Activated gamma-delta T cell treated with Interleukin-2 at 50 U/mL for 16 hours (primary cell): ENCODE measurements at places on chromosomes 2 and 18.

GRCh38 chr2:16908656-16909055 lies 243.0 kb upstream of the CYRIA start:
- no peak for DNase-seq

GRCh38 chr2:239990966-239991365 lies 34.2 kb downstream of the NDUFA10 start:
- DNase-seq, result no peak

GRCh38 chr2:218445602-218446001 lies 26.7 kb downstream of the VIL1 start:
- DNase-seq, result no peak

GRCh38 chr2:100645695-100646429 lies 83.1 kb downstream of the PDCL3 start:
- no peak for DNase-seq

GRCh38 chr2:213107728-213108127 lies 43.7 kb downstream of the IKZF2 start:
- DNase-seq, result no peak

- DNase-seq, result no peak
Measured at GRCh38 chr2:41937464-41937906, 110.3 kb upstream of the PKDCC start.

- DNase-seq, result no peak
Measured at GRCh38 chr2:7084601-7085000, 167.4 kb downstream of the RNF144A start.

- no peak for DNase-seq
Measured at GRCh38 chr2:152120430-152120829, 21.6 kb upstream of the CACNB4 start.

DNA sequence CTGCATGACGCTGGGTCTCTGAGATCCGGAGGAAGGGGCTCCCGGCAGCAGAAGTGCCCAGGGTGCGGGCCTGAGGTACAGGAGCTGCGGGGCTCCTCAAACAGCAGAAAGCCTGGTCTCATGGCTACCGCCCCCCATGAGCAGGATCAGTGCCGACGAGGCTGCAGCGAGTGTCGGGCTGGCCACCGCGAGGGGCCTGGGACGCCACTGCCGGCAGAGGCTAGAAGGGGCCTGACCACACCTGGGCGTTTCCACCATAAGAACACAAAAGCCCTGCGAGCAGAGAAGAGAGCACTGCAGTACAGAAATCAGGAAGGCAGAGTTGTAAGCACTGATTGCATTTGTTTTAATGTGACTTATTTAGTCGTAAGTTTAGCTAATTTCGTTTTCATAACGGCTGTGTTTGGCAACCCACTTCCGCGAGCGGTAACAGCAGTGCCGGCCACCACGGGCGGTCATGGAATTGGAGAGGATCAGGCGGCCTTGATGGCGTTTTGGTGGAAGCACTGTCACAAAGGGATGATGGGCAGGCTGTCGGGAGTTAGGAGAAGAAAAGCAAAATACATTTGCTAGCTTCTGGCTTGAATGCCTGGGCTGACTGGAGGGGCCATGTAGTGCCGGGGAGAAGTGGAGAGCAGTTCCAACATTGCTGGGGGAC lies 117.4 kb downstream of the HDAC4 start:
- no peak for DNase-seq

GRCh38 chr2:120429586-120430500 lies 83.9 kb downstream of the INHBB start:
- DNase-seq, result no peak

DNA sequence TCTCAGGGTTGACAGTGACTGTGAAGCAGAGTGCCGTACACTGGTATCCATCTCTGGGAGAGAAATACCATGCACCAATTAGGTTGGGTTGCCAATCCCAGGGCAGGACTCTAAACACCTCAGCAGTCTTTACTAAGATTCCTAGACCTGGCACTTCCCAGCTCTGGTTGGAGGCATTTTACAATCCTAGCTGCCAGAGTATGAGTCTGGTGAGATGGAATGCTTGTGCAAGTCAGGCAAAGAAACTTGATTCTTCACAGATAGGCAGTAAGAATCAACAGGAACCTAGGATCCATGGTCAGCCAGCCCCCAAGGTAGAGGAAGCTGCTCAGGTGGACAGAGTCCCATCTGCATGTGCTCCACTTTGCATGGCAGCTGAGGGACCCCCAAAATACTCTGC lies 6.0 kb upstream of the UGT1A5 start:
- DNase-seq, result no peak

GRCh38 chr2:200627110-200627770 lies 41.4 kb downstream of the AOX1 start:
- DNase-seq, result no peak

DNA sequence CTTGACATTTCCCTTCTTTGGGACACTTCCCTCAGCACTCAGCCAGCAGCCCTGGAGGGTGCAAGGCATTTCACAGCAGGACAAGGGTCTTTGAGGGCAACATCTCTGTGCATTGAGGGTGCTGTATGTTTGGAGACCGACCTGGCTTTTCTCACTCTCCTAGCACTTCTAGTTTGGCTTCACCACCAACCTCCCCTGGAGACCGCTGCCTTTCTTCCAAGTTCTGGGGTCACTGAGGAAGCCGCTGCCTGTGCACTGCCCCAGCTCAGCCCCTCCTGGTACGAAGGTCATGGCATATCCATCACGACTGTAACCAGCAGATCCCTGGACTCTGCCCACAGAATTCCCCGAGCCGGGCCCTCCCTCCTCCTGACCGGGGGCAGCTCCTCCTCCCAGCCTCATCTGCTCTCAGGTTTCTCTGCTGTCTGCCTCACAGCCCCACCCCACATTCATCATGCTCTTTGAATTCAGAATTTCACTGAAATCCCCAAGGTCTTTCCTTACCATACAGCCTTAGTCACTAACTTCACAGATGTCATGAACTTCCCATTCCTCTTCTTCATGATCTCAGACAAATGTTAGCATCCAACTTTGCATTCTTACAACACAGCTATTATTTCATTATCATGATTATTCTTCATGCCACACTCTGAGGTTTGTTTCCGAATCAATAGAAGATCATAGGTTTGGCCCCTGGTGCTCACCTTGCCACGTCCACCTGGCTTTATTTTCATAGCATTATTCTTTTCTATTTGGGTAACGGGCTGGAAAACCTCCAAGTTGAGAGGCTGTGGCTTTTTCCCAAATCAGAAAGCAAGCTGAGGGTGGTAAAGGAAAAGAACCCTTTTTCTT lies 113.0 kb upstream of the COPS8 start:
- no peak for DNase-seq

- no peak for DNase-seq
Measured at GRCh38 chr2:158651358-158652057, 143.6 kb upstream of the DAPL1 start.

- no peak for DNase-seq
Measured at GRCh38 chr2:53881360-53881759, 21.6 kb upstream of the GPR75 start.

GRCh38 chr18:56085551-56085950 lies 497.6 kb upstream of the TCF4 start:
- DNase-seq, result no peak

DNA sequence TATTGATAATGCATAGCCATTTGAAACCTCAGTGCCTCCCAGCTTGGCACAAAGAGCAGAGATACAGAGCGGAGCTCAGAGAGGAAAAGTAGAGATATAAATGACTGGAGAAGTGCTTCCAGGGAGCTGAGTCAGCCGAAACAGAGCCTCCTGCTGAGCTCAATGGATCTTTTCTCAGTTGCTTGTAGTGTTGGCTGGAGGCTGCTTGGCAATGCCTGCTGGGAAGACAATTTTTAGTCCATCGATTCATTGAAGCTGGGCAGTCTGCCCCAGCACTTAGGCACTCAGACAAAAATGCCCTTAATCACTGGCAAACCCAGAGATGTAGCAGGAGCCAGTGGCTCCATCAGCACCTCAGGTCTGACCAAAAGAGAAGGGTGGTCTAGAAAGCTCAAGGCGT lies 81.3 kb upstream of the SETBP1 start:
- DNase-seq, result no peak

- DNase-seq, result no peak
Measured at GRCh38 chr2:88807237-88807962, 115.9 kb downstream of the RPIA start.

- no peak for DNase-seq
Measured at GRCh38 chr2:228372212-228372611, 190.7 kb upstream of the SPHKAP start.

DNA sequence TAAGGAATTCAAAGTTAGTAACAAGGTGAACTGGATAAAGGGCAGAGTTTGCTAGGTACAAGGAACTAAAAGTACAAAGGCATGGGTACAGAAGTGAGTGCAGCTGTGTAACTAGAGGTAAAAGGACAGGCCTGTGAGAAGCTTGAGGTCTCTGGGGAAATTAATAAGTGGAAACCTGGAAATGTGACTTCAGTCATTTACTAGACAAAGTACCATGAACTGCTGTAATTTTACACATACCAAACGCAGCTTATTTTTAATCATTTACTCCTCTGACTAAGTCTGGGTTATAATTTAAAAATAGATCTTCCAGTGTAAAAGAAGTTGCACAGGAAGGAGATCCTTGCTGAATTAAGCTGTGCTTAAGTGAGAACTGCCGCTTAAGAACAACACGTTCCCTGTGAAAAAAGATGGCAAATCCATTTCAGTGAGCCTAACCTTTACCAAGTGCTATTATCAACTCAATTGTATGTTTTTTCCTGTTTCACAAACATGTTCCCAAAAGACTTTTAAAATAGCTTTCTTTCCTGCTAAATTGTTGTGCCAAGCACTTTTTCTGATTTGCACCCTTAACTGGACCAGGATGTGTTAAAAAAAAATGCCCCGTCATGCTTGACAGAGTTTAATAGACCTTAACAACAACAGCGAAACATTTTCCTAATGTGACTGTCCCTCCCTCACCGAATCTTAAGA lies 44.3 kb downstream of the CALCRL start:
- no peak for DNase-seq

- DNase-seq, result no peak
Measured at GRCh38 chr2:167492486-167492885, 604.2 kb downstream of the XIRP2 start.

- no peak for DNase-seq
Measured at GRCh38 chr18:45059695-45060094, 379.0 kb downstream of the SETBP1 start.

- DNase-seq, result no peak
Measured at GRCh38 chr2:216181351-216181750, 72.2 kb downstream of the XRCC5 start.

DNA sequence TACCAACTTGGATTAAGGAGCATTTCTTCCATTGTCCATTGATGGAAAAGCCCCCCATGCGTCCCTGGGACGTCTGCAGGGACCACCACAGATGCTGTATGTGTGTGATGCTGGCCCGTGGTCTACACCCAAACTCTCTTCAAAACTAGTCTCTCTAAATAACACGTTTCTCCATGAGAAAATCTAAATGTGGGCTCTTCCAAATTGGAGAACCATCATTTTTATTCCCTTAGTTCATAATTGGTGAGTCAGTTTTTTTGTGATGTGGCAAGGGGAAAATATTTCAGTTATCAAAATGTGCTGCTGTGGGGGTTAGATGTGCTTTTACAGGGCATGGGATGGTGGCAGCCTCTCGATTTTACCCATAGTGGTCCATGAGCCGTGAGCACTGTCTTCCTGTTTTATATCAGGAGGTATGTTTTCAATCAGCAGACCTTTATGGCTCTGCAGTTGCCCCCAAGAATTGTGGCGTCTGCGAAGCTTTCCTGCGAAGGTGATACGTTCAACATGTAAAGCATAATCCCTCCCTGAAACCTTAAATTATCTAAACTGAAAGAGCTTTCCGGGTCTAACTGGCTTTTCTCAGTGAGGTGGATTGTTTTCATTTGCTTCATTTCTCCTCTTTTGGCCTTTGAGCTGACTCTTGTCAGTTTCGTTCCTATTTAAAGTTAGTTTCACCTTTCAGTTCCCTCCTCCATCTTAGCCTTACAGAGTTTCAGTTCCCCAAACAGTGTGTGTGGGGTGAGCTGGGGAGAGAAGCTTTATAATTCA lies 78.4 kb downstream of the SETBP1 start:
- no peak for DNase-seq

DNA sequence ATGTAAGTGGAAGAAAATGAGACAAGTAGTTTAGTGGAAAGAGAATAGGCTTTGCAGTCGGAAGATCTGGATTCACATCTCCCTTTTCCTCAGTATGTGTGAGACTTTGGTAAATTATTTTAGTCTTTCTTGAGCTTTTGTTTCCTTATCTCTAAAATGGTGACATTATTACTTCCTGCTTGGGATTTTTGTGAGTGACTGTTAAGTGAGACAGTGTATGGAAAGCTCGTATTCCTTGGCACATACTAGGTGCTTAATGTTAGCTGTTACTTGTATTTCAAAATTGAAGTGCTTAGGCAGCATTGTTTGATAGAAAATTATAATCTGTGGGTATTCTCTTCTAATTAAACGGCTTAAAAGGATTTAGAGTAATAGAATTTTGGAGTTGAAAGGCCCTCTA lies 2.0 kb downstream of the ZNF638 start:
- no peak for DNase-seq

DNA sequence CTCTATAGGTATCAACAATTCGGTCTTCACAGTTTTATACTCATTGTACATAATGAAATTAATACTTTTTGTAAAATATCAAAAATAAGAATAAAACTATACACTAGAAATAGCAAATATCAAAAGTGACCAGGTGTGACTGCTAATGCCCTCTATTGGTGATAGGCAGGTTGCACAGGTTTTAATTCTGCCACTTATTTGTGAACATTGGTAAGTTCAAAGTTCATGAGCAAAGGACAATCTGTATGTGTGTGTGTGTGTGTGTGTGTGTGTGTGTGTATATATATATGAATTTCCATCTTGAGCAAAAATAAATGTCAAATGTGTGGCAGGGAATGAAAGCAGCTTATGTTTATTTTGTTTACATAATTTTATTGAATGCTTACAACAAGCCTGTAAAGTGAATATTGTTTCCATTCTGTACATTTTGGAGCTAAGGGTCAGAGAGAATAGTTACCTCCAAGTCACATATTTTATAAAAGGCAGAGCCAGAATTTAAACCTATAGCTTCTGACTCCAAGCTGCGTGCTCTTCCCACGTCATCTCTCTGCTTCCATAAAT lies 537.4 kb downstream of the CPS1 start:
- no peak for DNase-seq

DNA sequence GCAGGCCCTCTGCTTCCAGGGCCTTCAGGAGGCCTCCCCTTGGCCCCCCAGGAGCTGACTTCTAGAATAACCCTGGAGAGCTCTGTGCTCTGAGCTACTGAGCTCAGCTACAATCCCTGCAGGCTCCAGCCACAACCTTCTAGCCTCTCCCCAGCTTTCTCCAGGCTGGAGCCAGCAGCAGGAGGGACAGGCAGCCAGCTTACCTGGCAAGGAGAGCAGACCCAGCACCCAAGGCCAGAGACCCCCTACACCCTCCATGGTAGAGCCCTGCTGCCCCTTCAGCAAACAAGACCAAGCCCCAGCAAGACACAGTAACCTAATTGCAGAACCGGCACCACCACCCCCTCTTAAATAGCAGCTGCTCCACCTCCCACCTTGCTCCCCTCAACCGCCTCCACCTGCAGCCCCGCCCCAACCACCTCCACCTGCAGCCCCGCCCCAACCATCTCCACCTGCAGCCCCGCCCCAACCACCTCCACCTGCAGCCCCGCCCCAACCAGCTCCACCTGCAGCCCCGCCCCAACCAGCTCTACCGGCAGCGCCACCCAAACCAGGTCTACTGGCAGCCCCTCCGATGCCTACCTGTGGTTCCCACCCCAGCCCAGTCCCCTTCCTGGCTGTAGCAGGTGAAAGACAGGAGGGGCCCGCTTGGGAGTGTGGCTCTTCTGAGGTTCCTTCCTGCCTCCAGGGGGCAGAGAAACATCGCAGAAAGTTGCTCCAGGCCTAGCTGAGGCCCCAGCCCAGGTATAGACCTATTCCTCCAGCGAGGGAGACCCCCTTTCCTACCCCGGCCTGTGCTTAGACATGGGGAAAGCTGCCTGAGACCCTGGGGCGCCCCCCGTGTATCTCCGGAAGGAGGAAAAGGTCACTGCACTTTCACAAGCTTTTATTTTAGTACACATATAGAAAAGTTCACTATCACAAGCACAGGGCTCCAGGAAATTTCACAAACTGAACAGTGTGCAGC lies at the start of gene ASTL:
TSS of gene ASTL (minus strand) at position 324 of the 967 bp plus-strand sequence. CDS start at position 258, 66 bp downstream.
- DNase-seq, result peak; percentile 68
